ENCODE measurements at places on chromosomes 2 and 18.

DNA sequence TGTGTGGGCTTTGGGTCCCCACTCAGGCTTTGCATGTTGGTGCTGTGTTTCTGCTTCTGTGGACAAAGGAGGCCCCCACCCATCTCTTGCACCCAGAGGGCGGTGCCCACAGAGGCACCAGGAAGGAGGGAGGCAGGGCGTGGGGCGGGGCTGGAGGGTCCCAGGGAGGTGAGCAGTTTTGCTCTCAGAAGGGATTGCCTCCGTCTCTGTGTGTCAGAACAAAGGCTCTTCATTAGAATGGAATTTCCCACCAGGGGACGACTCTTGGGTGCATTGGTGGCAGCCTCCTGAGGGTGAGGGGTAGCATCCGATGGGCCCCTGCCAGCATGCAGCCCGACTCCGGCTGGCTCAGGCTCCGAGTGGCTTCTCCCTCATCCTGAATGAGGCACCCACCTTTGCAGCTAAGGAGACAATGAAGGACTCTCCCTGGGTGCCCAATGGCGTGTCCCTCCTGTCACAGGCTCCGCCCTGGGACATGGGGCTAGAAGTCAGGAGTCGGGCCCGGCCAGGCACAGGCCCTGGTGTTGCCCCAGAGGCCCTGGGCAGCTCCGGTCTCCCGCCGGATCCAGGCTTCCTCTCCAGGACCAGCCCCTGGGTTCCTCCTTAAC, 7.0 kb upstream of the ERFE start:
- no peak for DNase-seq

DNA sequence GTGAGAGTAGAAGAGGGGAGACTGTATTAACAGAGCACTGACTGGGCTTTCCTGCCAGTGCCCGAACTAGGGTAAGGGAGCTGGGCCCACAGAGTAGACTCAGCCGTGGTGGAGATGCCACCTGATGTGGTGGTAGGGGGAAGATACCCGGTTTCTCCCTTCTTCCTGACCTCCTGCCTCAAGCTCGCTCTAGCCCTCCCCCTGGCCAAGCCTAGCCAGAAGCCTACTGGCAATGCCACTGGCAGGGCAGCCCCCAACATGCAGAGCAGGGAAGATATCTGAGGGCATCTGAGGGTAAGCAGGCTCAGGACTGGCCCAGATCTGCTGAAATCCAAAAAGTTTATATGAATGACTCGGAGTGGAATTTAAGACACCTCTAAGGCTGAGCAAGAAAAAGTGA, 162.6 kb upstream of the SMAD2 start:
- no peak for DNase-seq

- no peak for DNase-seq
These were observed 325.4 kb downstream of the SPAG16 start for GRCh38 chr2:213609570-213610170.

GRCh38 chr2:21267232-21267835, 143.6 kb downstream of the TDRD15 start:
- DNase-seq = no peak

- DNase-seq = no peak
These were observed 188.4 kb upstream of the RASGRP3 start for GRCh38 chr2:33288011-33288410.

DNA sequence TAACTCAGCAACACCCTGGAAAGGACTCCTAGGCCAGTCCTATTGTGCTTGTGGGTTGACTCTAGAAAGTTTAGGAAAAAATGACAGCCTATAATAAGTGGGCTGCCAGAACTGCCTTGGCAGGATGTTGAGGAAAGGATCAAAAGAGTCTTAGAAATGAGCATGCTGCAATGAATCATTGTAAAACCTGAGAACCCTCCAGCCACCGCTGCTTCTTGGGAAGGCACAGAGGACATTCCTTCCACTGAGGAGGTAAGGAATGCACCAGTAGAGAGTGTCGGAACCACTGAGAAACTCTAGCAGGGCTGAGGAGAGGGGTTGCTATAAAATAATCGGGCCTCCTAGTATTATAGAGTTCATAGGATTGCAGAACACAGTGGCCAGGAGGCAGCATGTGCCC, 146.7 kb upstream of the SMIM21 start:
- no peak for DNase-seq

DNA sequence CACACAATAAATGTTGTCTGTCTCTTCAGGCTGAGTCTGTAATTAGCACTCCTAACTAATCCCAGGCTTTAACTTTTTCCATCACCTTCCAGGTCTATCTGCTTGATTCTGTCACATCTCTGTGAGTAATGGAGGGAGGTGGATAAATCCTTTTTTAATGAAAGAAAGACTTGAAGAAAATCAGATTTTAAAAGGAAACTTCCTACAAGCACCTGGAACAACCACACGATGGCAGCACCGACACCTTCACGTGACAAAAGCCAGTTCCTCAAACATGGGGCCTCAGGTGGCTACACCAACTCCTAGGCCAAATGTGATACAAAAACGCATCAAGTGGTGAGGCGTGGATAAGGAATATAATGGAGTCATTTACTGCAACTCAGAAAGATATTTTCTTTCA, 41.8 kb downstream of the TGFBRAP1 start:
- no peak for DNase-seq

DNA sequence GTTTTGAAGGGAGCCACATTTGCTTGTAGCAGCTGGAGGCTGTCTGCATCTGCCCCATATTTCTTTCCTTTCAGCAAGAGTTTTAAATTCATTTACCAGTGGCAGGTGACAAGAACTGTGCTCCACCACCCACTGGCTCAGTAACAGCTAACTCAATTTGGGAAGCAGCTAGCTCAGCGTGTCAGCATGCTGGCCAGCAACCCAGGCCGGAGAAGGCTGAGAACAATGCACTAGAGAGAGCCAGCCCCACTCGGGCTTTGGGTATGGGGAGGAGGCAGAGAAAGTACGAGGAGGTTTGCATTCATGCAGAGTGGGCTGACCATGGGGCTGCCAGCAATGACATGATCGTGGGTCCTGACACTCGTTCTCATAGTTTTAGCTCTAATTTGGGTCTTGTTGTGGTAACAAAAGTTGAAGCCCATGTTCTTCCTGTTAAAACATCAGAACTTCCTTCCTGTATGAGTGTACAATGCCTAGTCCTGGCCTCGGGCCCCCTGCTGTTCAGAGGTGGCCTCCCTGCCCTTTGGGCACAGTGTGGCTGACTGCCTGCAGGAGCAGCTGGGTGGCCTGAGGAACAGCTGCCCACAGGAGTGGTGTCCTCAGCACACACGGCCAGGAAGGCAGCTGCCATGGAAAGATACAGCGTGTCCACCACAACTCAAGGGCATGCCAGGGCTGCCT, 23.0 kb downstream of the CDC42EP3 start:
- no peak for DNase-seq

DNA sequence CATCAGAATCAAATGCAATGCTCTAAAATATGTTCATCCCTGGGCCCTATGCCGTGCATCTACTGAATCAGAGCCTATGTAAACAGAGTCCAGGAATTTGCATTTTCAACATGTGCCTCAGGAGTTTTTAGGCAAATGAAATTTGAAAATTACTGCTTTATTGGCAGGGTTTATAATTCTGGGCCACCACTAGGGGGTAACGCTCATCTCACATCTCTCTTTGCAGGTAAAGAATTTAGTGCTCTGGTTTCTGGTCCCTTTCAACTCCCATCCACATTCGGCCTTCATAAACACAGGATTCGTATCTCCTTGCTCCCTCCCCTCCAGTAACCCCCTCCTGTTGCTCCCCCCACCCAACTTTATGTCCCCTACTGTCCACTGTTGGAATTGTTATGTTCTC, 49.3 kb downstream of the LYPD6B start:
- no peak for DNase-seq

GRCh38 chr2:186576614-186577013, 13.2 kb upstream of the ITGAV start:
- no peak for DNase-seq

- no peak for DNase-seq
These were observed 293.3 kb downstream of the MTX2 start for GRCh38 chr2:176562359-176563078.

DNA sequence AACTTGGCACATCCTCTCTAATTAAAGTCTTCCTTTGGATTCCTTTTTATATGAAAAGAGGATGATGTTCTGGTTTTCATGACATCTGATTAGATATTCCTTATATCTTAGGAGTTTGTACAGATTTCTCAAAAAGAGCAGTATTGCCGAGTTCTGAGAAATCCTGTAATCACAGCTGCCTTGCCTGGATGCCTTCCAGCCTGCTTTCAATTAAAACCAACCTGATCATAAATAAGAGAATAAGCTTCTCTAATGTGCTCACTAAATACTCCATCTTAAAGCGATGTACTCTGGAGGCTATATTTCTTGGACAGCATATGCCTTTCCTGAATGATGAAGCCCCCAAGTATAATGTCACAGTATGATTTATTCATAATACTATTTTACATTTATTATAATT, 1203.8 kb upstream of the PIK3C3 start:
- DNase-seq = no peak

DNA sequence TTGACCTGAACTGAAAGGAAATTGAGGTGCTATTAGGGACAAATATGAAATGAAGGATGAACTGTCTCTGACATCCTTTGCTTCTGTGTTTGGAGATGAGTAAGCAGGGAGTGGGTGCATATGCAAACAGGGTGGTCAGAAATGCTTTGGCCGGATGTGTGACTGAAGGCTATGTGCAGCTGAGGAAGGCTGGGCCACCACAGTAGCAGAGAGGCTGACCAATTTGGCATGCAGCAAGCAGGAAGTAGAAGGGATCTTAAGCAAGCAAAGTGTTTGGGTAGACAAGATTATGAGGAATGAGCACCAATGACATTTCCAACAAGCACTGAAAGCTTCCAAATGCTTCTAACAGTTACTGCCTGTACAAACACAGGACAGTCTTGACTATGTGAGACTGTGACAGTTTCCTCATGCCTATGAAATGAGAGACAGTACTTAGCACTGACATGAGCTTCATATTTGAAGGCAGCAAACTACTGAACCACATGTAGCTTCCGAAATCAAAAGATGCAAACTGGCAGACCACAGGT, 3.3 kb upstream of the ACTR3 start:
- peak; percentile 67 for DNase-seq

GRCh38 chr18:51778115-51778514, 561.9 kb upstream of the DCC start:
- no peak for DNase-seq

All from AG09309 (cell line).